ENCODE measurements at places on chromosomes 1 and 21. TPM values are rescaled to one million over a fixed set of nuclear protein-coding genes. Genes with fewer than 3 reads are reported as not detected.

DNA sequence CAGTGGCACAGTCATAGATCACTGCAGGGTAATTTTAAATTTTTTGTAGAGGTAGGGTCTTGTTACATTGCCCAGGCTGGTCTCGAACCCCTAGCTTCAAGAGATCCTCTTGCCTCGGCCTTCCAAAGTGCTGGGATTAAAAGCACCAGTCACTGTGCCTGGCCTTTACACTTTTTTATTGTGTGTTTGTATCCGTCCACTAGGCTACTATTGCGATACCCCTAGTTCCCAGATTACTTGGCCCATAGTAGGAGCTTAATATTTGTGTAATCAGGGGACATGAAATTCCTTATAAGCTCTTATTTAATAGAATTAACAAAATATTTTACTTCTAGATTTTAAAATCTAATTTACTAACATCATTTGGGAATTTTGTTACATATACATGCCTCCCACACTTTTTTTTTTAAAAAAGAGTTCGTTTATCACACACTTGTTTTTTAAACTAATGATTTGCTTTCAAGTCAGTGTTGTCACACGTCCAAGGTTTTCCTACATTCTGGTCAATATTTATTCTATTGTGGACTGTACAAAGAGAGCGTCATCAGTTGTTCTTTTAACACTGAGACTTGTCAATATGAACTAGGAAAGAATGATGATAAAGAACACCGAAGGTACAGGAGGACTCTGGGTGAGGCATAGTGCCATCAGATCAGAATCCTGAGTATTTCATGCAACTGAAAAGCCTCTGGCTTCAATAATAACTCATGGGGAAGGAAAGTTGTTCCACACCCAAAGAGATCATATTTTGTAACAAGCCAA is 63.7 kb downstream of the LEPR start:
- no peaks in the 10 kb centered on the region for H3K27me3 ChIP-seq
- no peak for DNase-seq
- no peaks in the 10 kb centered on the region for H3K4me1 ChIP-seq
- no peak overlapping the region for H3K4me3 ChIP-seq

- no peaks in the 10 kb centered on the region for H3K4me1 ChIP-seq
- no peak for DNase-seq
- no peak overlapping the region for H3K4me3 ChIP-seq
- H3K27me3 ChIP-seq: no peaks in the 10 kb centered on the region
- H3K36me3 ChIP-seq: peaks cover 3% of the 10 kb centered on the region
Observed at GRCh38 chr1:186050360-186050759, 316.2 kb downstream of the HMCN1 start.

- H3K4me1 ChIP-seq: no peaks in the 10 kb centered on the region
- H3K27me3 ChIP-seq: no peaks in the 10 kb centered on the region
- DNase-seq: no peak
- H3K36me3 ChIP-seq: no peaks in the 10 kb centered on the region
- no peak overlapping the region for H3K27ac ChIP-seq
Observed at GRCh38 chr21:17576080-17576835, 36.4 kb downstream of the BTG3 start.

- no peak for DNase-seq
- H3K27me3 ChIP-seq: no peaks in the 10 kb centered on the region
- no peaks in the 10 kb centered on the region for H3K4me1 ChIP-seq
- no peaks in the 10 kb centered on the region for H3K36me3 ChIP-seq
Observed at GRCh38 chr1:56409112-56409691, 170.2 kb downstream of the PLPP3 start.

- no peaks in the 10 kb centered on the region for H3K4me1 ChIP-seq
- H3K27me3 ChIP-seq: no peaks in the 10 kb centered on the region
- no peak overlapping the region for H3K27ac ChIP-seq
- H3K36me3 ChIP-seq: no peaks in the 10 kb centered on the region
Observed at GRCh38 chr1:82197606-82198005, 396.9 kb downstream of the ADGRL2 start.

- DNase-seq: no peak
- no peak overlapping the region for H3K27ac ChIP-seq
- no peak overlapping the region for H3K4me3 ChIP-seq
- no peaks in the 10 kb centered on the region for H3K4me1 ChIP-seq
- H3K36me3 ChIP-seq: no peaks in the 10 kb centered on the region
Observed at GRCh38 chr1:44621841-44622286, 52.4 kb downstream of the TMEM53 start.

GRCh38 chr1:172339842-172340241 is 80.6 kb upstream of the C1orf105 start:
- DNase-seq: no peak
- no peaks in the 10 kb centered on the region for H3K27me3 ChIP-seq
- peaks cover 2% of the 10 kb centered on the region for H3K4me1 ChIP-seq
- H3K36me3 ChIP-seq: no peaks in the 10 kb centered on the region

GRCh38 chr1:225653463-225654276 is 747 bp upstream of the ENAH start:
- peaks cover 5% of the 10 kb centered on the region for H3K4me1 ChIP-seq
- H3K36me3 ChIP-seq: no peaks in the 10 kb centered on the region
- peak overlapping the region; percentile 94 for H3K27ac ChIP-seq
- H3K4me3 ChIP-seq: peak overlapping the region; percentile 100
- peak; percentile 93 for DNase-seq
- H3K27me3 ChIP-seq: no peaks in the 10 kb centered on the region

GRCh38 chr1:45299981-45300668 is 26.6 kb upstream of the HPDL start:
- H3K4me3 ChIP-seq: no peak overlapping the region
- no peaks in the 10 kb centered on the region for H3K27me3 ChIP-seq
- no peaks in the 10 kb centered on the region for H3K4me1 ChIP-seq
- no peak overlapping the region for H3K27ac ChIP-seq
- DNase-seq: peak; percentile 49

DNA sequence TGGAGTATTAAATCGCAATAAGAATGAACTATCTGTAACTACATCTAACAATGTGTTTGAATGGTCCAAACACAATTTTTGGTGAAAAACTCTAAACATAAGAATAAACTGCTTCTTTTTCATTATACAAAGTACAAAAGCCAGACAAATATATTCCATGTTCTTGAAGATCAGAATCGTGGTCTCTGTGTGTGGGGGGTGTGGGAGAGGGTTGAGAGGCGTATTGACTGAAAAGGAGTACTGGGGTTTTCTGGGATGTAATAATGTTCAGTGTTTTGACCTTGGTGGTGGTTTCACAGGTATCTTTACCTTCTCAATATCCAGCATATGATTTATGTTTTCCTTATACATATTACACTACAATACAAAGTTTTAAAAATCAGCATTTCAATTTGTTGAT is 764 bp upstream of the CFH start:
- H3K4me3 ChIP-seq: no peak overlapping the region
- H3K36me3 ChIP-seq: no peaks in the 10 kb centered on the region
- no peak overlapping the region for H3K27ac ChIP-seq
- no peaks in the 10 kb centered on the region for H3K4me1 ChIP-seq

- no peak overlapping the region for H3K4me3 ChIP-seq
- H3K27me3 ChIP-seq: no peaks in the 10 kb centered on the region
- peak; percentile 75 for DNase-seq
- no peaks in the 10 kb centered on the region for H3K4me1 ChIP-seq
Observed at GRCh38 chr1:22831729-22832413, 121.2 kb downstream of the EPHB2 start.

DNA sequence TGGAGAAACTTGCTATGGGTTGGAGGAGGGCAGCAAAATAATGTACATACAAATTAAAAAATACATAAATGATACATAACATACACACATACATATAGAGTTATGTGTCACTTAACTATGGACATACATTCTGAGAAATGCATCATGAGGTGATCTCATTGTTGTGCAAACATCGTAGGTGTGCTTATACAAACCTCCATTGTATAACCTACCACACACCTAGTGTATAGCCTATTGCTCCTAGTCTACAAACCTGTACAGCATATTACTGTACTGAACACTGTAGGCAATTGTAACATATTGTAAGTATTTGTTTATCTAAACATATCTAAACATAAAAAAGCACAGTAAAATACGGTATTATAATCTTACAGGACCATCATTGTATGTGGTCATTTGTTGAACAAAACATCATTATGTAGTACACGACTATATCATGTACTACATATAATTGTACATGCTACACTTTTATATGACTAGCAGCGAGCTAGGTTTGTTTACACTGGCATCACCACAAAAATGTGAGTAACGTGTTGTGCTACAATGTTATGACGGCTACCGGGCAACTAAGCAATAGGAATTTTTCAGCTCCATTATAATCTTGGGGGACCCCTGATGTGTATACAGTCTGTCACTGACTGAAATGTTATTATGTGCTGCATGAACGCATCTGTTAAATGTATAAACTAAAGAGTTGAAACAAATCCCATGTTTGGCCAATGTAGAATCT is 35.5 kb downstream of the ITGB3BP start:
- no peak overlapping the region for H3K4me3 ChIP-seq
- DNase-seq: no peak
- no peaks in the 10 kb centered on the region for H3K27me3 ChIP-seq
- H3K27ac ChIP-seq: no peak overlapping the region

DNA sequence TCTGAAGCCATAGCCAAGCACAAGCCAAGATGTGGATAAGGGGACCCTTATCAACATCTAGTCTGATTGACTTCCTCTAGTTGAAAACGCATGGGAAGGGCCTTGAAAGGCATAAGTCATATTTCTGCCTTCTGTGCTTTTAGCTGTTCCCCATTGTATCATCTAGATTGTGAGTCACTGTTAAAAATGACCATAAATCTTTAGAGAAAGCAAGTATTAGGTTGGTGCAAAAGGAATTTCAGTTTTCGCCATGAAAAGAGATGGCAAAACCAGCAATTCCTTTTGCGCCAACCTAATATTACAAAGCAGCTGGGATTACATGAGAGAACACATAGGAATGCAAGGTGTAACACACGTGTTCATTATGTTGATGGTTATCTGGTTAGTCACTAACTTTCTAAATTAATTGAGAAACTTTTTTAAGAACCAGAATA is 63.6 kb downstream of the CLIC6 start:
- no peak overlapping the region for H3K4me3 ChIP-seq
- DNase-seq: no peak
- H3K4me1 ChIP-seq: no peaks in the 10 kb centered on the region
- H3K36me3 ChIP-seq: no peaks in the 10 kb centered on the region
- H3K27me3 ChIP-seq: peaks cover 3% of the 10 kb centered on the region

DNA sequence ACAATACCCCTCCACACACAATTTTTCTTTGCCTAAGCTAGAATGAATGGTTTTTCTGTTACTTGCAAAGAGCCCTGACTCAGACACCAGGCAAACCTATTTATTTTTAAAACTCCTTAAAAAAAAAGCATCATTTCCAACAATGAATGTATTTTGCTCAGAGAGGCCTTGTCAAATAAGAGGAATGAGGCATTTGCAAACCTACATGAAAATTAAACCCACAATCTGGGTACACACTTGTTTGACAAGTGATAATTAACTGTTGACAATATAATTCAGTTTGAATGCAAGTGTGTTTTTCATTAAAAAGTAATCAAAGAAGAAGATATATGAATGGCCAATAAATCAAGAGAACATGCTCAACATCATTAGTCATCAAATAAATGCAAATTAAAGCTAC is 339.5 kb downstream of the PTPRU start:
- no peaks in the 10 kb centered on the region for H3K27me3 ChIP-seq
- H3K4me3 ChIP-seq: no peak overlapping the region
- no peak for DNase-seq
- no peak overlapping the region for H3K27ac ChIP-seq
- no peaks in the 10 kb centered on the region for H3K36me3 ChIP-seq

DNA sequence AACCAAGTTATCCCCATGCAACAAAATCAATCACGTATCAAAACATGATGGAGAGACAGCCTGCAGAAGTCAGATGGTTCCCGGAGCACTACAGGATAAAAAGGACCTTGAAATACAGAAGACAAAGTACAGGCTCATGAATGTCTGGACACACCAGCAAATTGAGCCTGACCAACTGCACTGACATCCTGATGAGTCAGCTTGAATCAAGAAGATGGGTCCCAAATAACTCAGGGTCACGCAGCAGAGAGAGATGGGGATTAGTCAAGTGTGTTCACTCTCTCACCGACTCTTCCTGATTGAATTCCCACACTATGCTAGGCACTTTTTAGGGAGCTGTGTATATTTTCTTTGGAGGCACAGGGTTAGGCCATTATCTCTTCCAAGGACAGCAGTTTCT is 71.1 kb upstream of the DIRAS3 start:
- no peaks in the 10 kb centered on the region for H3K4me1 ChIP-seq
- DNase-seq: no peak
- H3K4me3 ChIP-seq: no peak overlapping the region
- peaks cover 5% of the 10 kb centered on the region for H3K36me3 ChIP-seq

GRCh38 chr1:216563087-216563486 is 139.8 kb upstream of the USH2A start:
- no peak for DNase-seq
- H3K27me3 ChIP-seq: no peaks in the 10 kb centered on the region
- H3K36me3 ChIP-seq: no peaks in the 10 kb centered on the region
- no peaks in the 10 kb centered on the region for H3K4me1 ChIP-seq

DNA sequence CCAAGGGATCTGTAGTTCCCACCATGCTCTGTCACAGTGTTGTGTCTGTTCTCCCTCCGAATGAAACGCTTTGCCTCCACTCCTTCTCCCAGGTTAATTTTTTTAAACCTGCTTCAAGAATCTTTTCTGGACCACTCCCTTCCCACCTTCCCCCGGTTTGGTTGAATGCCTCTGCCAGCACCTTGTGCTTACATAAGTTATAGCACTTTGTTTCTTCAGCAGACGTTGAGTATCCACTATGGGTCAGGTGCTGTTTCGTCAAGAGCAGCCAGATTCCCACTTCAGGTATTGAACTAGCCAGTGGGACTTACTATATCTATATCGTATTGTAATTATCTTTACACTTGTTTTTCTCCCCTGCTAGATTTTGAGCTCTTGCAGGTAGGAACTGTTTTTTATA is 27.6 kb downstream of the TTF2 start:
- H3K4me1 ChIP-seq: peaks cover 1% of the 10 kb centered on the region
- no peaks in the 10 kb centered on the region for H3K27me3 ChIP-seq
- no peak for DNase-seq
- peaks cover 2% of the 10 kb centered on the region for H3K36me3 ChIP-seq

DNA sequence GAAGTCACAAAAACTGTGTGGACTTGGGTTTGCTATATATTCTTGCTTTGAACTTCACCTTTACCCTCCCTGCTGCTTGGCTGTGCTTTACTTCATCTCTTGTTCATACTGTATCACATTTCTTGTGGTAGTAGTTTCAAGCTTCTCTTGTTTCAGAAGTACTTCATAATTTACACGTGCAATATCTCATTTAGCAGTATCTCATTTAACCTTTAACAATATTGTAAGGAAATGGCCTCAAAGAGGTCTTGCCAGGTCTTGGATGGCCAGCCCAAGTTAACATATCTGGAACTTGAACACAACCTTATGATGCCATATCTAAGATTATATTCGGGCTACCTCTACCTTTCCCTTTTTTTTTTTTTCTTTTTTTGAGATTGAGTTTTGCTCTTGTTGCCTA is 1.7 kb upstream of the TRIM45 start:
- DNase-seq: no peak
- H3K4me1 ChIP-seq: no peaks in the 10 kb centered on the region
- H3K27me3 ChIP-seq: no peaks in the 10 kb centered on the region
- H3K27ac ChIP-seq: no peak overlapping the region
- H3K4me3 ChIP-seq: no peak overlapping the region
- H3K36me3 ChIP-seq: no peaks in the 10 kb centered on the region

GRCh38 chr1:160576390-160576789 is 2.9 kb downstream of the CD84 start:
- H3K27ac ChIP-seq: no peak overlapping the region
- H3K4me3 ChIP-seq: no peak overlapping the region
- no peak for DNase-seq
- H3K4me1 ChIP-seq: no peaks in the 10 kb centered on the region
- no peaks in the 10 kb centered on the region for H3K27me3 ChIP-seq

The PCAT6 gene
- total RNA-seq: 1.7 TPM

The CNTN2 gene
- 0.16 TPM for total RNA-seq

The NUP133 gene
- 37.3 TPM for total RNA-seq

The RBM11 gene
- total RNA-seq: 1.4 TPM

The OPTC gene
- total RNA-seq: not detected

The MYBPHL gene
- not detected for total RNA-seq

The TGFB2 gene
- 15.5 TPM for total RNA-seq

The KRTAP11-1 gene
- total RNA-seq: not detected

The MATN1 gene
- not detected for total RNA-seq

Measured in aorta (tissue), 5 donors.